Coronary artery (tissue), 2 donors: ENCODE measurements at places on chromosomes 3 and 15.

GRCh38 chr3:124851905-124852304, 35.3 kb downstream of the ITGB5 start:
- DNase-seq, result no peak

- DNase-seq, result no peak
These were observed 58.1 kb downstream of the CLASP2 start for GRCh38 chr3:33659856-33660434.

- no peak for DNase-seq
These were observed 29.5 kb downstream of the TBC1D2B start for GRCh38 chr15:78047761-78048627.

GRCh38 chr3:8983591-8983990, 20.3 kb upstream of the RAD18 start:
- no peak for DNase-seq
